AG08396 (cell line): ENCODE measurements at places on chromosomes 2 and 18.

DNA sequence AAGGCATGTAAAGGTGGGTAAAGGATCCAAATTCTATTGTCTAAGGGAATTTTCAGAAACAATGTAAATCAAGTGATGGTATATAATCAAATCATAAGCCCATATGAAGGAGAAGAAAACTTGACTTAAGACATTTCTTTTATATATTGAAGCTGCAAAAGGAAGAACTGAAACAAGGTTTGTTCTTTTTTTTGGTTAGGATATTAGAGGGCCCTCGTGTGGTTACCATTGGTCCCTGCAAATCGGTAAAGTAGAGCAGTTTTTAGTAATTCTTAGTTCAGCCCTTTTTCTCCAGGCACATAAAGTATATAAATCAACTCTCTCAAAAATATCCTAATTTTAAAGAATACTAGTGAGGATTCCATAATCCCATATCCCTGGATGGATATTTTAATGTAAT lies 105.6 kb upstream of the STK17B start:
- DNase-seq: no peak

DNA sequence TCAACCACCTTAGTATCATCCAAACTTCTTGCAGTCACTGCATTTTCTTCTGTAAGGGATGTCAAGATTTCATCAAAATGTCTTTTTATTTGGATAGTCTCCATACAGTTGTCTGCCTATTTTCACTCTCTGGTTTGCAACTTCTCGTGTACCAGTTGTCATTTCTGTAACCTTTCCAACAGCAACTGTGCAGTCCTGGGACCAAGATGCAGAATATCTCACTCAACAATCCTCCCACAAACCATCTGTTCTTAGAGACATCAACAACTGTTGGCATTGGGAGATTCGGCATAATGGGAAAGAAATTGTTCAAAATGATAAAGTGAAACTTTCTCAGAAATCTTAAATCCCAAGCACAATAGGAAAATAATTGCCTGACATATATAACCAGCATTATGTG lies 933.6 kb upstream of the SLC39A10 start:
- DNase-seq: no peak

GRCh38 chr2:216283038-216283900 lies 89.0 kb downstream of the MARCHF4 start:
- no peak for DNase-seq

GRCh38 chr2:14535156-14535555 lies 97.4 kb upstream of the LRATD1 start:
- DNase-seq: no peak

DNA sequence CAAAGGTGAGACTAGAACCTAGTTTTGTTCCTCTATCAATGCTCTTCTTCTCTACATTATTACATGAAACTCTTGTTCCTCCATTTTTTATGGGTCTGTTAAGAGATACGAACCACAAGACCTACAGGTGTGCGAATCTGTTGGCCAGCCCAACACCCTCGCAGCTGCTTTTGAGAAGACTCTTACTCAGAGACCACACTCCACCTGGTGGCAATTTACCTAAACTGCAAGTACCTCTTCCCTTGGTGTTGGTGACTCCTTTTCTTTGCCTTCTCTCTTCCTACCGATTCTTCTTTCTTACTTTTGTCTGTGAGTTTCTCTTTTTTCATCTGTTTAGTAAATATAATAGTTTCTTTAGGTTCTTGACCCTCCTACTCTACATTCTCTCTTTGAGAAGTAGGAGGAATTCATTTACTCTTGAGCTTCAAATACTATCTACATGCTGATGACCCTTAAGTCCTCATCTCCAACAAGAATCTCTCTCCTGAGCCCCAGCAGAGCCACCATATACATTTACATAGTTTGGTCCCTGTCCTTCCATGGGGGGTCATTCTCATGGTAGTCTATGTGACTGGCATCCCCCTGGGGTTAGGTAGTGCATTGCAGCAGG lies 81.8 kb upstream of the GAREM1 start:
- DNase-seq: peak; percentile 58

DNA sequence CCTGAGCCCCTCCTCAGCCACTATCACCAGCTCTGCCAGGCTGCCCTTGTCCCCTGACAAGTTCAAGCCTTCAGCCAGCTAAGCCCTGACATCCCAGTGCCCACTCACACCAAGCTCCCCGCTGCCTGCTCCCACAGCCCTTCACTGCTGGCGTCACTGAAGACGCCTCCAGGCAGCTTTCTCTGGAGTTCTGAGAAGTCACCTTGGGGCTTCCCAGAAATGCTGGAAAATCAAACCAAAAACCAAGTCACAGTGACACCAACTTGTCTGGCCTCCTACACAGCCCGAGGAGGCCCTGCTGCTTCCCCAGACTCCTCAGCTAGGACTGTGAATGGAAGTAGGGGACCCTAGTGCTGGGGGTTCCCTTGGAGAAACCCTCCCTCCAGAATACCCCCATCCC lies 2.2 kb upstream of the TNS1 start:
- DNase-seq: no peak

- no peak for DNase-seq
Observed at GRCh38 chr2:160389875-160390274, 103.7 kb downstream of the RBMS1 start.

DNA sequence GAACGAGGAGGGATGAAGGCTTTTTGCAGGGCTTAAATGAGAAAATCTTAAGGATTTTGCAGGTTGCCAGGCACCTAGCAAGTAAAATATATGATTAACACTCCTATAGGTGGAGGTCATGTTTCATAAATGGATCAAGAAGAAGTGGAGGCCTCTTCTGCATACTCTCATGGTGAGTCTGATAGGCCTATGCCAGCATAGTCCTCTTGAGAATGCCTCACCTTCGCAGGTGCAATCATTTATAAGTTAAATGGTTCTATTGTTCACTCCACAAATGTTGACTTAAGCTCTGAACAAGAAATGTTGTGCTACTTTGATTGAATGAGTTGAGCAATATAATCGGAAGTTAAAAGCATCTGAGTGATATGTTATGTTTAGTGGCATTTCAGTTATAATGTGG lies 12.1 kb downstream of the LRRTM1 start:
- no peak for DNase-seq

- DNase-seq: no peak
Observed at GRCh38 chr2:100592226-100592625, 29.4 kb downstream of the PDCL3 start.

DNA sequence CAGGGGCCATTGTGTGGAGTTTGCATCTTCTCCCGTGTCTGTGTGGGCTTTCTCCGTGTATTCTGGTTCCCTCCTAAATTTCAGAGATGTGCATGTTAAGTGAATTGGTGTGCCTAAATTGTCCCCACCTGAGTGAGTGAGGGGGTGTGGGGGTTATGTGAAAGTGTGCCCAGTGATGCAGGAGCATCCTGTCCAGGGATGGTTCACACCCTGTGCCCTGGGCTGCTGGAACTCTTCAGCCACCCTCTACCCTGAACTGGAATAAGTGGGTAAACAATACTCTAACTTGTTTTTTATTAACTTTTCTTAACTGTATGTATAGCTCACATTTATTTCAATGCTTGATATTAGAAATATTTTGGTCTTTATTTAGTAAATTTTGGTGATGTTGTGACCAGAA lies 56.0 kb downstream of the UBE2E3 start:
- no peak for DNase-seq

- DNase-seq: no peak
Observed at GRCh38 chr18:59072727-59073421, 66.8 kb upstream of the SEC11C start.

- DNase-seq: no peak
Observed at GRCh38 chr2:241413929-241414580, 58.0 kb downstream of the FARP2 start.

- no peak for DNase-seq
Observed at GRCh38 chr2:240601831-240602160, 15.3 kb downstream of the CAPN10 start.

DNA sequence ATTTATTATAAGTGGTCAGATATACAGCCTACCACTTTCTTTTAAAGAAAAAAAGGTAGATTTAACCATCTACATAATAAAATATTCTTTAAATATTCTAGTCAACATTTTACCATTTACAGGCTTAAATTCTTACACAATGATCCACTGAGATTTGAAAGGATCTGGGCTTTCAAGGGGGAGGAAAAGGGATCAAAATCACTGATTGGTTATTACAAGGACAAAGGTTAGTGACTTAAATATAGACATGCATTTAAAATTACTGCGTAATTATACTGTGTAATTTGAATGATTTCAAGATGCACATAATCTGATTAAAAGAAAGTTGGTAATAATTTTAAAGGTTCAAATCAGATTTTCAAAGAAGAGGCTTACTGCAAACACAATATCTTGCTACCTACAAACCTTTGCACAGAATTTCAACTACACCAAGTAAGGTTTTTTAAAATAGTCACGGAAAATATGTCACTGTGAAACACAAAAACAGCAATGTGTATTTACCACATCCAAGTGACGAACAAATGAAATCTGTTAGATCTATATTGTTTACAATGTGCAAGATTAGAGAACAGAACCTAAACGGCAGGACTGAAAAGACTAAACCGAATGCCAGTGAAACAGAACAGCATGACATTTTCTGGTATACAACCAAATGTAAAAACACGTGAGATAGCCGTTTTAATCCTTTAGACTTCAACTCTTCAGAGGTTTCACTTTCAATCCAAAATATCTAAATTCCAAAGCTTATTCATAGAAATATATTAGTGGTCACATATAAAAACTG lies 40.8 kb downstream of the RTN4 start:
- no peak for DNase-seq

DNA sequence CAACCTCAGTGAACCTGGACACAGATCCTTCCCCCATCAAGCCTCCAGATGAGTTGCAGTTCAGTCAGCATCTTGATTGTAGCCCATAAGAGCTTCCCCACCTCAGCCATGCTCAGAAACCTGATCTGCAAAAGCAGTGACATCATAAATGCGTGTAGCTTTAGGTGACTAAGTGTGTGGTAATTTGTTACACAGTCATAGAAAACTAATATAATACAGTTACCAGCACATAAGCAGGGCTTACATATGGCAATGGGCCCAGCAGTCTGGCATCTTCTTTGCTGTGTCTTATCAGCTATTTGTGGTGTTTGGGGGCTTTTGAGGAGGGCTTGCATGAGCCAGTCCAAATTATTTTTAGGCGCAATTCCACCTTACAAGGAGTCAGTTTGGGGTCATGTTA lies 807.0 kb downstream of the SLC4A3 start:
- DNase-seq: peak; percentile 35

DNA sequence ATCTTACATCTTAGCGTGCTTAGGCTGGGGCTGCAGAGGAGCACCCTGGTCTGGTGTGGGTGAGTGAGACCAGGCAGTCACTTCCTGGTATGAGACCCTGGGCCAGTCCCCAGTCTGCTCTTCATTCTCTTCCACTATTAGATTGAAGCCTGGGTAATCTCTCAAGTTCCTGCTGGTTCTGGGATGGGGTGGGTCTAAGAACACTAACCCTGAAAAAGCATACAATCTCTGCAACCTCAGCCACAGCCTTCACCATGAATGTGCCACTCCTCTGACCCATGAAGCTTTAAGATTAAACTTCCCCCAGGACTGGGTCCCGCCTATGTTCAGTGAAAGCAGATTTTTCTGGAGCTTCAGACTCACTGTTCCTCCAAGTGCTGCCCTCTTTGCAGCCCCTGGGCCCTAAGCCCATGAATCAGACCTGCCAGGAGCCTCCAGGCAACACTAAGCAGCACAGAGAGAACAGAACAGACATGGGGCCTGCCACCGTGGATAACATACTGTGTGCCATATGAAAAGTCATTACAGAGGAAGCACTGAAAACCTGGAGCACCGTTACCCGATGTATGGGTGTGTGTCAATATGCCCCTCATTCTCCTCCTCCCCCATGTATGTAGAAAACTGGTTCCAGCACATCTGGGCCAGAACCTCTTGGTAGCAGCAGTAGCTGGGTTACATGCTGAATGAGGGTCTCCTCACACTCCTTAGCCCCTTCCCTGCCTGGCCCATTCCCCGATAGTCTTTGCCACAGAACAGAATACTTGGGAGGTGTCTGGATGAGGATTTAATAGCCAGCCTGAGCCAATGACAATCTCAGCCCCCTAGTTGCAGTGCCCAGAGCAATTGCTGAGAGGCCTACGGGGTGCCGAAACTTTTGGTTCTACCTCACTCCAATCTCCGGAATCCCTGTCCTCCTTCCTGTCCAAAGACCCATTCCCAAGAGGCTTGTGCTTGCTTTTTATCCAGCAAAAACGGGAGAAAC lies 2.7 kb upstream of the SIX2 start:
- no peak for DNase-seq

- no peak for DNase-seq
Observed at GRCh38 chr2:43851011-43851980, 12.5 kb downstream of the ABCG8 start.

GRCh38 chr2:85653996-85654395 lies 14.0 kb downstream of the SFTPB start:
- DNase-seq: no peak

GRCh38 chr18:76619261-76619620 lies 124.2 kb upstream of the ZNF516 start:
- DNase-seq: peak; percentile 34

DNA sequence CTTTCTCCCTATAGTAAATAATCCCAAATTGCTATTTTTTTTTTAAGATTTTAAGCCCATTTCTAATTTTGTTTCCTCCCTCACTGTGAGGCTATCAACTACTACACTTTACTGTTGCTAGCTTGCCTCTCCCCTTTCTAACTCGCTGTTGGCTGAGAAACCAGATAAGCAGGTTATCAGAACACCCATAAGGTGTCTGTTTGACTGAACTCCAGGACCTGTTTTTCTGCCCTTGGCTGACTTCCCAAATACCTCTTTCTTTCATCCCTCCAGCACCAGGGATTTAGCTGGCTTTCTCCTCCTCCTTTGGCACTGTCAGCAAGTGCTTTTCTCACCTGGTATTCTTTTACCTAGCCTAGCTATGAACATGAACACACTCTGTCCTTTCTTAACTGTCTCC lies 11.1 kb downstream of the TRAK2 start:
- DNase-seq: no peak

- DNase-seq: no peak
Observed at GRCh38 chr2:223363085-223363484, 239.1 kb downstream of the SCG2 start.

GRCh38 chr2:225140723-225141122 lies 98.5 kb upstream of the DOCK10 start:
- no peak for DNase-seq

- DNase-seq: peak; percentile 45
Observed at GRCh38 chr2:202718614-202719013, 83.8 kb downstream of the FAM117B start.

- no peak for DNase-seq
Observed at GRCh38 chr18:76941284-76941683, 118.9 kb downstream of the ZNF236 start.

DNA sequence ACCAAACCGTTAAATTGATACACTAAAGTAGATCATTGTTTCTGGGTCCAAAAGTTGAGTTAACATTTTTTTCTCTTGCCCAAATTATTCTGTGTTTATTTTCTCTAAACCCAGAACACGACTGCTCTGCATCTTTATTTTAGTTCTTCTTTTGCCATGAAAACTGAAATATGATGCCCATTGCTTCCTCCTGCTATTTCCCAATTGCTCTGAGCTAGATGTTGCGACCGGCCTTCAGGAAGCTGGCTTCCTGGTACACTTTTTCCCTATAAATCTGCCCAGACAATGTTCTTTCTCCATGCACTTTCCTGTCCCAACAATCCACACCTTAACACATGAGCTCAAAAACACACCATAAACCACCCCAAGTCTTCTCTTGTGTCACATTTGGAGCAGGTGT lies 501.4 kb downstream of the FBXO15 start:
- DNase-seq: no peak

- no peak for DNase-seq
Observed at GRCh38 chr18:77970814-77971213, 721.2 kb downstream of the GALR1 start.

GRCh38 chr18:61749031-61749430 lies 143.8 kb downstream of the RNF152 start:
- DNase-seq: no peak

GRCh38 chr2:47177043-47177565 lies 22.0 kb upstream of the STPG4 start:
- DNase-seq: no peak
